Aorta (tissue), 5 donors: ENCODE measurements at places on chromosomes 3 and 15. TPM values are rescaled to one million over a fixed set of nuclear protein-coding genes. Genes with fewer than 3 reads are reported as not detected.
A peak's percentile ranks its signal among the peaks of the same experiment; 100 is the strongest.

AGBL1 gene
- not detected for total RNA-seq

LINGO1 gene
- total RNA-seq: 2.1 TPM

- no peak for DNase-seq
These were observed 57.8 kb upstream of the TBC1D5 start for GRCh38 chr3:17800232-17800631.

- DNase-seq: no peak
These were observed 200.3 kb upstream of the IL12A start for GRCh38 chr3:159788291-159788690.

DNA sequence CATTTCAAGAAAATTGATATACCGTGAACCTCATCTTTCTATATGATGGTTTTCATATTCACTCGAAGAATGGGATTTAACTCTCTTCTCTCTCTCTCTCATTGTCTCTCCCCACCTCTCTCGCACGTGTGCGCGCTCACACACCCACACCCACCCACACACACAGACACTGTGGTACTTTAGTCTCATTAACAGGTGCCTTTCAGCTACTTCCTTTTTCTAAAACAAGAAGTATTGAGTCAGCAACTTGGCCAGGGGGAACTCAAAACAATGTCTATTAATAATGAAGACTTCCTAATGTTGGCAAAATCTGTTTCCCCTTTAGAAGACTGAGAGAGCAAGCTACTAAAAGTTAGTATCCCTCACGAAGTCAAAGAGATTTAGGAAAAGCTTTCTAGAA lies 150.7 kb downstream of the TMCO5A start:
- no peak for DNase-seq

KIF15 gene
- 0.49 TPM for total RNA-seq

GRCh38 chr15:27686369-27686768 lies 412.7 kb downstream of the OCA2 start:
- no peak for DNase-seq

BCHE gene
- 4.3 TPM for total RNA-seq

GRCh38 chr3:126113733-126114442 lies 30.0 kb upstream of the SLC41A3 start:
- no peak for DNase-seq

DNA sequence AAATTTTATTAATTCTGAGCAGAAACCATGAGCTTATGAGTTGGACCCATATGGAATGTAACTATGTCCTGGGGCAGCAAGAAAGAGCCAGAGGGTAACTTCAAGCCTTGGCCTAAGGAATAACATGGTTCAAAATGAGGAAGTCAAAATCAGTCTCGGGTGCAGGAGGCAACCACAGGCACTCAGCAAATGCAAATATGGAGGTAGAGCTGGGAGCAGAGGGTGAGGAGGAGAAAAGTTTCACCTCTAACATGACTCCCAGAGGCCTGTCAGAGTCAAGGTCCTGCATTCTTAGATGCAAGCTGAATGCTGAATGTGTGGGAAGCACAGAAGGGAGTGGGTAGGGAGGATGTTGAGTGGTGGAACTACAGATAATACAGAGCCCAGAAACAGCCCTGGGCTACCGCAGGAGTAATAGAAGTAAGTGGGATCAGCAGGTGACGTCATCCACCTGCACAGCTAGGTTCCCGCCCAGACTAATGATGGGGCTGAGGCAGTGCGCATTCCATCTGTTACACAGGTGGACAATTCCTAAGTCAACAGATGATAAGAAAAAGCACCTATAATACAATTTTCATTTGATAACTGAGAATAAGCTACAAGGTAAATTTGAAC lies 279.8 kb upstream of the ARRDC4 start:
- DNase-seq: no peak

DNA sequence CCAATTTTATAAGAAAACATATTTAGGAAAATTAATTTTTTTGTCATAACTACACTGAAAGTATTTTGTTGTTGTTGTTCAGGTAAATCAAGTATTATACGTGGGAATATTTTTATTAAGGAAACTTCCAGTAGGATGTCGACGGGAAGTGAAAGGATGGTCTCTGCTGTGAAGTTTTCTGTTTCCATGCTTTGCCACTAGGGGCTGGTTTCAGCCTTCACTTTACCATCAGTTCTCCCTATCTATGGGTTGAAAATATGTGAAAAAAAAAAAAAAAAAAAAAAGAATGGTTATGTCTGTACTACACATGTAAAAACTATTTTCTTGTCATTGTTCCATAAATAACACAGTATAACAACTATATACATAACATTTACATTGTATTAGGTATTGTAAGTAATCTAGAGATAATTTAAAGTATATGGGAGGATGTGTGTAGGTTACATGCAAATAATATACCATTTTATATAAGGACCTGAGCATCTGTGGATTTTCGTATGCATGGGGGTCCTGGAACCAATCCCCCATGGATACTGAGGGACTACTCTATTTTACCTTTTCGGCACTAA lies 136.7 kb downstream of the SMAD6 start:
- no peak for DNase-seq

DNA sequence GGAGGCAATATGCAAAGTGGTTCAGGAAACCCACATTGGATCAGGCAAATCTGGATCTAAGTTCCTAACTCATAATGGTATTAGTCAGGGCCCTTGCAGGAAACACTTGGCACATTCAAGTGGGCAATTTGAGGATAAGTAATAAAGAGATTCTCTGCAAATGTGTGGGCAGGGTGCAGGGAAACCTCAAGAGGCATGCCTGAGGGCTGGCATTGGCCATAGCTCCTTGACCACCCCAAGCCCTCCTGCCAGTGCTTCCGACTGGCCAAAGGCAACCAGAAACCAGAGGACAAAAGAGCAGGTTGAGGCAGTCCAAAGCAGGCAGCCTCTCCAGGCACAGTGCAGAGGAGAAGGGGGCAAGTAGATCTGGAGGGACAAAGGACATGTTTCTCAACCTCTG lies 130.8 kb upstream of the SNTN start:
- no peak for DNase-seq

DNA sequence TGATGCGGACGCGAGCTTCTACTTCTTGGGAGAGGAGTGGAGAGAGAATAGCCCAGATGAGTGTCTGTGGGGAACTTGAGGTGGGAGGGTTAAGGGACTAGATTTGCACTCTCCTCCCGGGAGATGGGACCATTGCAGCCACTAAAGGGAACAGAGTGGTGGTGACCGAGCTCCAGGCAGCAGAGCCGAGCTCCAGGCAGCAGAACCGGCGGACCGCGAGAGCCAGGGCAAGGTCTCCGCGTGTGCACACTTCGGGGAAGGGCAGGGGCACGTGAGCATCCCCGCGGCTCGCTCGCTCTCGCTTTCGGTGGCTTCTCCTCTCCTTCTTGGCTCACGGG lies 1.1 kb downstream of the IGDCC3 start:
- peak; percentile 77 for DNase-seq

GRCh38 chr3:39192490-39193092 lies at the start of gene XIRP1:
Gene XIRP1 (minus strand): TSS chr3:39192595. CDS start chr3:39189445, 3,150 bp downstream.
- no peak for DNase-seq

GRCh38 chr3:11072631-11073030 lies 80.1 kb downstream of the SLC6A1 start:
- no peak for DNase-seq

GRCh38 chr3:182808041-182808770 lies 14.9 kb downstream of the ATP11B start:
- no peak for DNase-seq

DNA sequence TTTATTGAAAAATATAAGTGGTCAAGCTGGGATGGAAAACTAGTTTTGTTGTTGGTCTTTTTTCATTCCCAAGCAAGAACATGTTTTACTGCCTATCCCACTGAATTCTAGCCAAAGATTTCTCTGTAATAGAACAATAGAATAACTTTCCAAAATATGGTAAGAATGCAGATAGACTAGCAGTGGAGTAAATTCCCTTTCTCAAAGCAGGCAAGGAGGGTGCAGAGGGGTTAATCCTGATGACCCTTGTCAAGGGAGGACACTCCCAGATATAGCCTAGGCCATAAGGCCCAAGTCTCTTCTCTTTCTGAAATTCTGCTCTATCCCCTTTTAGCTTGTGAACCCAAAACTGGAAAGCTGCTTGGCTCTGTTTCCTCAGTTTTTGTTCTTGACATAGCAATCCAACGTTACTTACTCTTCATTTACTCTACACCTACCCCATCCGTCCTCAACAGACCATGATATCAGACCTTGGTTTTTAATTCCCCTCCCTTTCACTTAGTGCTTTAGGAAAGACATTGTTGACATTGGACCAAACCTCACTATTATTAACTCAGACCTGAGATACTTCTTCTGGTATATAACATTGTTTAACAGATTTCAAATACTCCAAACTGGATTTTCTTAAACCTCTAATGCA lies 453.6 kb upstream of the THBS1 start:
- no peak for DNase-seq

SPINT1 gene
- 2.4 TPM for total RNA-seq
